ELR (cell line): ENCODE measurements at places on chromosomes 5 and 9.
A peak's percentile ranks its signal among the peaks of the same experiment; 100 is the strongest.

GRCh38 chr5:129163810-129164378 lies 69.3 kb downstream of the ISOC1 start:
- no peak for DNase-seq

GRCh38 chr9:86766912-86767311 lies 180.4 kb downstream of the GAS1 start:
- peak; percentile 97 for DNase-seq

GRCh38 chr5:111301264-111301663 lies 77.1 kb downstream of the CAMK4 start:
- DNase-seq = no peak

GRCh38 chr5:166716856-166717492 lies 1574.5 kb upstream of the WWC1 start:
- no peak for DNase-seq

DNA sequence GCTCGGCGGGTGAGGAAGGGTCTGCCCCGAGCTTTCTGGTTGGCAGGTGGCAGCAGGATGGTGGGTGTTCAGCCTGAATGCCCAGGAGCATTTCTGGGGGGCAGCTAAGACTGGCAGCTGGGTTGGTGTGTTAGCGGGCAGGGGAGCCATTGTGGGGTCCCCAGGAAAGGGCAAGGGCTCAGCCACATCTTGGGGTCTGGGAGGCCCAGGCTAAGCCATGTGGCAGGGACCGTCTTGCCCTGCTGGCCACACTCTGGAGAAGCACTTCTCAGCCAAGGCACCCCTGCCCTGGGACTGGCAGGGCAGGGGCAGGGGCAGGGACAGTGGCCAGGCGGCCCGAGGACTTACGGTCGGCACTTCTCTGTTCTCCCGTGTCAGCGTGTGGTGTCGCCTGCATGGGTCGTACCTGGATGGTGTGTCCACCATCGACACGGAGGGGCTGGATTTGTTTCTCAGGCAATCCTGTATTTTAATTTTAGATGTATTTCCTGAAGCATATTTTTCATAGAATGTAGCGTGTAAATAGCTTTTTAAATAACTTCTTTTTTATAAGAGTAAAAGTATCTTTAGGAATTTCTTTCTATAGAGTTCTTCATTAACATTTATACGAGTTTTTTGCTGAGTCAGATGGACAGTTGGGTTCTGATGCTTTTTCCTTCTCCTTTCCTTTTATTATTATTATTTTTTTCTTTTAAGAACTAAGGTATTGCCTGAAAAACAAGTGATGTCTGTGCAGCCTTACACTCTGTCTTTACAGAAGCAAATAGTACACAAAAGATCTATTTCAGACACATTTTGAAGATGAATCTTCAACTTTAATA lies 102.0 kb downstream of the PHF2 start:
- no peak for DNase-seq

DNA sequence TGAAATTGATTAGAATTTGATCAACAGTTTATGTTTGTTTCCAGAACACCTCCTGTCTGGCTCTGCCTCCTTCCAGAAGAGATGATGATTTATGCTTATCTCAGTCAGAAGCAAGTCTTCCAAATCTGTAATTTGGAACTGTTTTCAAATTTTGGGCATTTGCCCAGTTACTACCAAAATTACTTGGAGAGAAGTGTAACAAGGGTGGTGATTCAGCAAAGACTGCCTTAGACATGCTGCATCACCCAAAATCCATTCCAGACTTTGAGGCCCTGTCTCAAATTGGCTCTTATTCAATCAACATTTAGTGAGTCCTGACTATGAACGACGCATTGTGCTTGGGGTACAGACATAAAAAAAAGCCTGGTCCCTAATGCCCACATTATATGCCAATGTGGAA lies 89.4 kb downstream of the SH3TC2 start:
- DNase-seq = peak; percentile 54

- no peak for DNase-seq
Observed at GRCh38 chr9:112069318-112070169, 105.6 kb downstream of the SUSD1 start.

GRCh38 chr5:168291964-168292785 lies 730 bp downstream of the WWC1 start:
- DNase-seq = peak; percentile 56

- no peak for DNase-seq
Observed at GRCh38 chr5:45696206-45696836, at the start of gene HCN1. Gene HCN1, minus strand, starts transcription at chr5:45696380.

DNA sequence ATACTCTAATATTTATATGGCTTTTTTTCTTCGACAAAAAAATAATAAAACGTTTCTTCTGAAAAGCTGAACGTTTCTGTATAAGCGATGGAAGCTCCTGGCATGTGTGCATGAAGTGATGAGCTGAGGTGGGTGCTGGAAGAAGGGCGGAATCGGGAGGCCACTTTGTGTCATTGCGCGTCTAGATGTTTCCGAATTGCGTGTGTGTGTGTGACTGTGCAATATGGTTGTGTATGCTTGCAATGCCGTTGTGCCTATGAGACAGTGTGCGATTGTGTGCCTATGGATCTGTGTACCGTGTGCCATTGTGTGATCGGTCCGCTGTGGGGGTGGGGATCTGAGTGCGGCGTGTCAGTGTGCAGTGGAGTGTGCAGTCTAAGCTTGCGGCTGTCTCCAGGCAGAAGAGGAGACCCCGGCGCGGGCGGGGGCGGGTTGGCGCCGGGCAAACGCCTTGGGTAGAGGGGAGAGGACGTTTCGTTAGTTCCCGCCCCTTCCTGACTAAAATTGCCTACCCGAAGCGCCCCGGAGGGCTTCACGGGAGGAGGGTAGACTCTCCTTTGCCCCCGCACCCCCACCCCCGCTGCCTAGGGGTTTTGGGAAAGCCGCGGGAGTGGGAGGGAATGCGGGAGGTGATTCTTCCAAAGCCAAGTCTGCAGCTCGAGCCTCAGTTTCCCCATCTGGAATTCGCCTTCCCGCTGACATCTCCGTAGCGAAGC lies 24.2 kb downstream of the PCDHGC5 start:
- DNase-seq = peak; percentile 54

GRCh38 chr9:93304574-93305496 lies 120.9 kb downstream of the WNK2 start:
- DNase-seq = peak; percentile 64

DNA sequence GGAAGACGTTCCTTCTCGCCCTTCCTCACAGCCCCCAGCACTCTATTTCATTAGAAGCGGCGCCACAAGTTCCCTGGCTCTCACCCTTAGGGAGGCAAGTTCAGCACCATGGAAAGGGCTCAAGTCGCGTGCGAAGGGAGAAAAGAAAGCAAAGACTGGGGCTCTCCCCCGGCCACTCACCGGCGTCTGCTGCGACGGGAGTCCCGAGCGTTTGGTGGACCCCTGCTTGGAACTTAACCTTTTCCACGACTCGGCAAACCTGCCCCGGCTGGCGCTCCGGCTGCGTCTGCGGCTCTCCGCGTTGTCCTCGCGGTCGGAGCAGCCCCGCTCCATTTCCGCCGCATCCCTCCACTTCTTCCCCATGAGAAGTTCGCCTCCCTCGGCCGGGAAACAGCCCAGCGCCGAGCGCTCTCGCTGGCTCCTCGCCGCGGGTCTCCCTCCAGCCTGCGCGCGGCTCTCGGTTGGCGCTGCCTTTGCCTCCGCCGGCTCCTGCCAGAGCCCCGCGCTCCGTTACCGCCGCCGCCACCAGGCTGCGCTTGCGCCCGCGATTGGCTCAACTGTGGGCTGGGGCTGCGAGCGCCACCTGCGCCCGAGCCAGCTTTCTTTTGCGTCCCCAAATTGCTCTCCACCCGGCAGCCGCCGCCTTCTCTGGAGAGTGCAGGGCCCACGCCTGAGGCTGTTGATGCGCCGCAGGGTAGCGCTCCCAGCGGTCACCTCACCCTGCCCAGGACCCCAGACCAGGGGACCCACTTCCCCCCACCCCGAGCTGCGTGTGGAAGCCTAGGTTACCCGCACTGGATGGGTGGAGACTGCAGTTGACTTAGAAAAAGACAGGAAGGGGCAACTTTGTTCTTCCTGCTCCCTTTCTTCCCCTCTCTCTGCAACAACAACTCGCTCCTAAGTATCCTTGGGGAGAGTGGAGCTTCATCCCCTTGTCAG lies 321.6 kb downstream of the CEMIP2 start:
- peak; percentile 49 for DNase-seq

DNA sequence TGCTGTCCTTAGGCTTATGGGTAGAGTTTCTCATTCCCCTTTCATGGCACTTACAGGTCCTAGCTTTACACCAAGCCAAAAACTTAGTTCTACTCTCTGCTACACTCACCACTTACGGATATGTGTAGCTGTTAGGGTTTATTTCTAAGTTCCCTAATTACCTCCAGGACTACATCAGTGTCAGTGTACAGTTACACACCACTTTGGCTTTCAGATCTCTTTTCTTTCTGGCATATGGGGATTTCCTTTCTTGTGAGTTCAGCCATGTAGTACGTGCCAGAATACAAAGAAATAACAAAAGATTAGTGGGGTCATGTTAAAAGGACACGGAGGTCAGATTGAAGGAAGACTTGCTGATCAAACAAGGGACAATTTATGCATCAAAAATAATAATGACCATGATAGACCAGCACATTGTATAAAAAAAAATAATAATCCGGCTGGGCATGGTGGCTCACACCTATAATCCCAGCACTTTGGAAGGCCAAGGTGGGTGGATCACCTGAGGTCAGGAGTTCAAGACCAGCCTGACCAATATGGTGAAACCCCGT lies 41.8 kb downstream of the LYRM7 start:
- DNase-seq = no peak

DNA sequence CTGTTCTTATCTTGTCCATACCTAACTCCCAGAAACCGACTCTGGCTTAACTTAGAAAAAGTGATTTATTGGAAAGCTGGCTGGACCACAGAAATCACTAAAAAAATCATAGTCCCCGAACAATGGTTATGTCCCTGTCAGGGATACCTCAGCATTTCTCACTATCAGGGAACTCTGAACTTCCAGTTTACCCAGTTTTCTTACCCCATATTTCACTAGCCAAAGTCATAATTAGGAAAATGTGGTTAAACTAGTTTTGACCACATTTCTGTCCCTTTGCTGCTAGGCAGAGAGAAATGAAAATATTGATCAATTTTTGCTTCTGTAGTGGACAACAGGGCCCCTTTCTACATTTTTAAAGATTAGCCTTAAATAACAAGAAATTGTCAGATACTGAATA lies 38.2 kb downstream of the ST8SIA4 start:
- DNase-seq = no peak

DNA sequence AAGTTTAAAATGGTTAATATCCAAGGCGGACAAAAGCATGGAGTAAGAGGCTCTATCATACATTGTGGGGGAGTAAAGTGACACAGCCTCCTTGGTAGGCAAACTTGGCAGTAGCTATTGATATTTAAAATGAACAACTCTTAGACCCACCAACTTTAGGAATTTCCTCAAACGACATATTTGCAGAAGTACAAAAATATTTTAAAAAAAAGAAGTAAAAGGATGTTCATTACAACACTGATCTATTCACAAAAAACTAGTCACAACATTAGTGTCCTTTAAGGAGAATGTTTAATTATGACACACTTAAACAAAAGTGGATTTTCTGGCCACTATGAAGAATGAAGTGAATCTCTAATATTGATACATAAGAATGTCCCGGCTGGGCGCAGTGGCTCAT lies 1.7 kb downstream of the ALG2 start:
- no peak for DNase-seq

- peak; percentile 86 for DNase-seq
Observed at GRCh38 chr5:173919443-173919842, 31.3 kb downstream of the CPEB4 start.

DNA sequence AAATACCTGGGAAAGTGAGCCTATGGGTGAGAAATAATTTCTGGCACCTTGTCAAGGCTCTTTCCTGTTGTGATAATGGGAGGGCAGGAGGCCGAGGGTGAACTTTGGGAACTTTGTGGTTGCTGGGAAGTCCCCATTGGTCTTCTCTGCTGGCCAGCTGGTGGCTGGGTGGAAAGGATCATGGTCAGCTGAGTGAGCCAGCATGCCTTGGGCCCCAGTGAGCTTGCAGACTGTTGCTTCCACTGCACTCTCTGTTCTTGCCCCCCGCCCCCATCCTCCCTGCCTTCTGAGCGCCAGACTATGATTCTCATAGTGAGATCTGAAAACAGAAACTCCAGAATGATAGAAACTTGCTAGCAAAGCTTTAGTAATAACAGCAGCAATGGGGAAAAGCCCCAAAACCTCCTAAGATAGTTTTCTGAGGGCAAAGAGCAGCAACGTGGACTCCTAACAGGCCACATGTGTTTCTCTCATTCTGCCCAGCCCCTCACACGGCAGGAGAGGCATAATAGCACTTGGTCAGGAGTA lies 139.2 kb upstream of the SMARCA2 start:
- DNase-seq = no peak

- DNase-seq = no peak
Observed at GRCh38 chr5:148391422-148391821, 7.7 kb downstream of the FBXO38 start.

- DNase-seq = no peak
Observed at GRCh38 chr5:138755084-138755748, 2.0 kb downstream of the CTNNA1 start.

GRCh38 chr5:141490771-141491170 lies 1.9 kb downstream of the PCDHGC5 start:
- no peak for DNase-seq

DNA sequence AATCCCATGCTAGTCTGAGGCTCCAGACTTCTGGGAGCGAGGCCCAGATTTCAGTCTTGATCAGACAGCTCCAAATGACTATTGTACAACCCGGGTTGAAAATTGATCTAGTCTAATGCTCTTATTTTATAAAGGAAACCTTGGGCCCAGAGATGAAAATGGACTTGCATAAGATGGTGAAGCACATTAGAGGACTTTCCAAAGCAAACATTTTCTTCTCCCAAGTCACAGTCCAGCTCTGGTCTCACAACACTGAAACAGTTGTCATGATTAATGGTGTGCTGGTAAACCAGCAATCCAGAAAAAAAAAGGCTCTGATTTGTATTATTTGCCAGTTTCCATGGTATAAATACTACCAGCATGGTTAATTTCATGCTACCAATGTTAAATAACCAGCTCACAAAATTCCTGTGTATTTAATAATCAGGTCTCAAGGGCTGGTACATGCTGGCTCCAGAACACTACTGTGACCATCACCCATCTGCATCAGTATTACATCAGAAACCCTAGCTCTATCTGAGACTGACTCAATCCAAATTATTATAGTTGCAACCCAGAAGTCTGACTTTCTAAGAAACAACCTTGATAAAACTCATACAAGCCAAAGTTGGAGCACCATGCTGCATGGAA lies 32.5 kb upstream of the ABLIM3 start:
- no peak for DNase-seq

GRCh38 chr5:72245546-72245945 lies 74.5 kb downstream of the MRPS27 start:
- DNase-seq = no peak

- peak; percentile 21 for DNase-seq
Observed at GRCh38 chr9:79193001-79193400, 378.8 kb upstream of the TLE4 start.
